Fibroblast of skin of left quadriceps (primary cell): ENCODE measurements at places on chromosomes 11 and 22.

DNA sequence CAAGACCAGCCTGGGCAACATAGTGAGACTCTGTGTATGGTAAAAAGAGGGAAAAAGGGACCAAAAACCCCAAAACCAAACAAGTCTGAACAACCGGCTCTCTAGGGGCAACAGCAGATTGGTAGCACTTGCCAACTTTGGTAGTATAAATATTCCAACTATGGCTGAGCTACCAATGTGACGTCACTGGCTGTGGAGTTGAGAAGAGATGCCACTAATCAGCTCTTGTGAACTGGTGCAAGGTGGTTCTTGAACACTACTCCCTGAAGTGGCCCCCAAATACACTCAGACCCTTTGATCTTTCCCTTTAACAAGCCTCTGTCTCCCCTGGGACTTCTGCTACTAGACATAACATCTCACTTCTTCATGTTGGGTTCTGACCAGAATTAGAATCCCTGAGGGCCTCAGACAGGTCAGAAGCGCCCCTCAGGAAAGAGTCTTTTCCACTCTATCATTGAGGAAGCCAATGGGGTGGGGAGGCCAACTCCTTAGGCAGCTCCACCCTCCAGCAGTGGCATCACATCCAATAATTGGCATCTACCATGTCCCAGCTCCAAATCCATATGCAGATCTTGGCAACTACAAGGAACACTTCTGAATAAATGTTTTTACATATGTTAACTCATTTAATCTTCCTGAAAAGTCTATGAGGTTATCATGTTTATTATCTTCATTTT, 49.2 kb downstream of the RPL27A start:
- no peak for DNase-seq

GRCh38 chr11:119380827-119381180, 686 bp downstream of the USP2 start:
- DNase-seq: no peak

DNA sequence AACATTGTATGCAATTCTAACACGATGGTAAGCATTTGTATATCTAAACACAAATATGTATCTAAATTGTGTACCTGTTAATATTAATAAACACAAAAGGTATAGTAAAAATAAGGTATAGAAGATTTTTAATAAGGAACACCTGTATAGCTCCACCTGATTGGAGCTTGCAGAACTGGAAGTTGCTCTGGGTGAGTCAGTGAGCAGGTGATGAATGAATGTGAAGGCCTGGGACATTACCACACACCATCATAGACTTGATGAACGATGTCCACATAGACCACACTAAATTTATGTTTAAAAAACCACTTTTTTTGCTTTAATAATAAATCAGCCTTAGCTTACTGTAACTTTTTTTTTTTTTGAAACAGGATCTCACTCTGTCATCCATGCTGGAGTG, 97.6 kb upstream of the CLMP start:
- DNase-seq: no peak

GRCh38 chr22:45757068-45757467, 85.4 kb downstream of the ATXN10 start:
- no peak for DNase-seq

GRCh38 chr22:24685531-24686190, 82.7 kb downstream of the GGT1 start:
- no peak for DNase-seq

DNA sequence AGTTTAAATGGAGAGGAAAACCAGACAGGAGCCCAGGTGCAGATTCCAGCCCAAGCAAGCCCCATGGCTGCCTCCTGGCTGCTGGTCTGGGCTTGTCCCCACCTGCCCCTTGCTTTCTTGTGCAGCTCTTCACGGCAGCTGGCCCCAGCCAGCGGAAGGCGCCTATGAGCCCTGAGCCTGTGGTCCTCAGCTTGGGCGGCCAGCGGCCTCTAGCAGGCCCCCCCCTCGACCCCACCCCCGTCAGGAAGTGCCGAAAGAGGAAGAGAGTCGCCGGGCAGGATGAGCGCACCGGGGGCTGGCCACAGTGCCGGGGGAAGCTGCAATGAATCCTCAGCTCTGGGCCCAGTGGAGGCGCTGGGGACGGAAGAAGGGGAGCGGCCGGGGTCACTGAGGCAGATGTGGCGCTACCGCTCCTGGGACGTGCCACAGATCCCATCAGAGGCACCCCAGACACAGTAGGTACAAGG, 2.1 kb upstream of the DGKZ start:
- no peak for DNase-seq
